Ascending aorta (tissue), 2 donors: ENCODE measurements at places on chromosomes 7 and 10. TPM values are rescaled to one million over a fixed set of nuclear protein-coding genes. Genes with fewer than 3 reads are reported as not detected.

Gene CREB5
- 143 TPM for total RNA-seq

DNA sequence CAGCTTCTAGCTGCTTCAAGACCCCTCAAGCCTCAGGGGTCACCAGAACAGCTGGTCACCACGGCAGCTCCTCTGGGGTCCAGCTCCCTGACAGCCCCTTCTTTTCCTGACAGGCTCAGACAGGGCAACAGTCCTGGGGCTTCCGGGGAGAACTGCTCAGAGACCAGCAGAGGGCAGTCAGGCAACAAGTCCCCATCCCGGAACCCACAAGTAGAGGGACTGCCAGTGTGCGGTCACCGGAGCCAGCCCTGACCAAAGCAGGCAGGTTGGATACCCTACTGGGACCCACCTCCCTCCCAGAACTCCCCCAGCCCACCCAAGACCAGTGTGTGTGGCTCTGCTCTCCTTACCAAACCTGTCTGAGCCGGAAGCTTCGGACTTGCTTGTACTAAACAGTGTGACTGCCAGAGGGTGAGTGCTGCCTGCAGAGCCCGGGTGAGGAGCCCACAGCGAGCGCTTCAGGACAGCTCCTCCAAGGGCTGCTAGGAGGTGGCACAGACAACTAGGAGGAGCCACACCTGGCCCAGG is 40.3 kb downstream of the YKT6 start:
- H3K36me3 ChIP-seq: no peaks in the 10 kb centered on the region
- H3K4me1 ChIP-seq: no peaks in the 10 kb centered on the region
- DNase-seq: peak; percentile 35
- H3K4me3 ChIP-seq: peak overlapping the region; percentile 11
- no peaks in the 10 kb centered on the region for H3K27me3 ChIP-seq

DNA sequence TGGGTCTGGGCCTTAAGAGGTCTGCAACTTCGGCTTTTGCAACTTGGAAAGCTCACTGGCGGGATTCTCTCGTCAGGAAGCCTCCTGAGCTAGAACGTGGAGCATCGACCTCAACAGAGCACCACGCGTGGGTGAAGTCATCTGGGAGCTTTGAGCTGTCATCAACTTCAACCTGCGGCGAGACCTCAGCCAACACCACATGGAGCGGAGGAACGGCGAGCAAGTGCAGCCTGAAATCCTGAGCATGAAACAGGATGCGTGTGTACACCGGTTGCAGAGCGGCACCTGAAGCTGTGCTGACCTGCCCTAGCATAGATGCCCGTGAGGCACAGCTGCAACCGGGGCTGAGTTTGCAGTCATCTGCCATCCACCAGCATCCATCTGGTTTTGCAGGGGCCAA is 295.7 kb upstream of the SHH start:
- no peaks in the 10 kb centered on the region for H3K4me1 ChIP-seq
- no peaks in the 10 kb centered on the region for H3K36me3 ChIP-seq
- no peak overlapping the region for H3K27ac ChIP-seq
- H3K27me3 ChIP-seq: no peaks in the 10 kb centered on the region

DNA sequence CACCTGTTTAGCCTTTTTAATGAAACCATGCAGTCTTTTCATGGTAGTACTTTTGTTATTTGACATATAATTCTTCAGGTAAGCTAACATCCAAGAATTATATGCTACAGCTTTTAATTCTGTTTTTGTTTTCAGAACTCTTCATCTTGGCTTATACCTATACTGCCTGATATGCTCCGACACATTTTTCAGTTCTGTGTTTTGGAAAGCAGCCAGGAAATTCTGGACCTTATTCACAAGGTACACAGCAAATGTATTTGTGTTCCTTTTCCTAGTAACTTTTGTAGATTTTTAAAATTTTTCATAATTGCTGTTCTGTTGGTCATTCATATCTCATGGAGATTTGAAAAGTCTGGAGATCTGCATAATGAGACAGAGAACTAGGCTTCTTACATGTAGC is 56.7 kb downstream of the BTAF1 start:
- no peaks in the 10 kb centered on the region for H3K4me1 ChIP-seq
- H3K27ac ChIP-seq: no peak overlapping the region
- H3K36me3 ChIP-seq: peaks cover 39% of the 10 kb centered on the region
- H3K27me3 ChIP-seq: no peaks in the 10 kb centered on the region
- DNase-seq: no peak
